ENCODE measurements at places on chromosomes 1 and 21.

DNA sequence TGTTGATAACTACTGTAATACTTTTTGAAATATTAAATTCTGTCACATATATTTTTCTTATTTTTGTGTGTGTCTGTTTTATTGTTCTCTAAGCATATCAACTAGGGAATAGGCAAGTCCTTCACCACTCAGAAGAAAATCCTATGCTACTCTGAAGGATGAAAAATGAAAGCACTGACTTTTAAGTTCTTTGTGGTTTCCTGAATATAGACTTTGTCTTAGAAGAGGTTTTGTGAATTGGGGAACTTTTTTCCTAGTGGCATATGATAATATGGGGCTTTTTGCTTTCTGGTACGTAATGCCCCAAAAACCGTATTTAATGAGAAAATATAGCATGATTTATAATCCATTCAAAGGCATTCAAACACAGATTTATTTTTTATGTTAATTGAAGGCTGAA, 136.0 kb downstream of the SNX7 start:
- no peak for DNase-seq

- DNase-seq, result no peak
Measured at GRCh38 chr1:164577291-164577690, 18.3 kb downstream of the PBX1 start.

DNA sequence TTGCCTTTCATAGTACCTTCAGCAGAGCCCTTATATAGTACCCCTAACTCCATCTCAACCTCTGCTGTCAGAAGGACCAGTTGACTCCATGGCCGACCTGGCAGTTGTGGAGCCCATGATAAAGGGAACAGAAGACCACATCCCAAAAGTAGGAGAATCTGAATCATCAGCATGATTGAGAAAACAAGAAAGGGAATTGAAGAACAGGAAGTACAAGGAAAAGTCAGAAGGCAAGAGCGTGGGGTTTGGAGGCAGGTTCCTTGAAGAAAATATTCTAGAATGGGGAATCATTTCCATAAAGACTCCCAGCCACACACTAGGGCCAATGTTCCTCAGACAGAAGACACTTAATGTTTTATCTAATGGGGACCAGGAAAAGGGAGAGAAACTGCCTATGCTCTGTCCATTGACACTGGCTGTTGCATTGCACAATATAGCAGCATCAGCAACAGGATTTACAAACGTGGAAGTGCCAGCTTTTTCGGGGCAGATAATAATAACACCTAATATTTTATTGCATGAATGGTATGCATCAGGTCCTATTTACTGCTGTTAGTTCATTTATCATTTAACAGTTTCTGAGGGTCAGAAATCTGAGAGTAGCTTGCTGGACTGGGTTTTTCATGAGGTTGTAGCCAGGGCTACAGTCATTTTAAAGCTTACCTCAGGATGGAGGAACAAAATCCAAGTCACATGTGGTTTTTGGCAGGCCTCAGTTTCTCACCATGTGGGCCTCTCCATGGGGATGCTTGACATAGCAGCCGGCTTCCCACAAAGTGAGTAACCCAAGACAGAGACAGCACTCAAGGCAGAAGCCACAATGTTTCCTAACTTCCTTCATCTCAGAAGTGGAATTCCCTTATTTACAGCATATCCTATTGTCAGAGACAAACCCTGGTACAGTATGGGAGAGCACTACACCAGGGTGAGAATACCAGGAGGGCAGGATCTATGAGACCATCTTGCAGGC, 483.4 kb downstream of the PLPP3 start:
- no peak for DNase-seq

GRCh38 chr21:29208044-29208681, 77.7 kb downstream of the MAP3K7CL start:
- DNase-seq, result no peak

- DNase-seq, result no peak
Measured at GRCh38 chr1:222618880-222619596, 1.1 kb downstream of the MIA3 start.
